RKO (cell line): ENCODE measurements at places on chromosomes 1 and 21.
A peak's percentile ranks its signal among the peaks of the same experiment; 100 is the strongest.

- no peak for DNase-seq
These were observed 76.1 kb upstream of the GADD45A start for GRCh38 chr1:67608661-67609576.

GRCh38 chr1:226672339-226672762 lies 66.7 kb downstream of the ITPKB start:
- no peak for DNase-seq

- no peak for DNase-seq
These were observed 199.2 kb upstream of the NEGR1 start for GRCh38 chr1:72481420-72481970.

DNA sequence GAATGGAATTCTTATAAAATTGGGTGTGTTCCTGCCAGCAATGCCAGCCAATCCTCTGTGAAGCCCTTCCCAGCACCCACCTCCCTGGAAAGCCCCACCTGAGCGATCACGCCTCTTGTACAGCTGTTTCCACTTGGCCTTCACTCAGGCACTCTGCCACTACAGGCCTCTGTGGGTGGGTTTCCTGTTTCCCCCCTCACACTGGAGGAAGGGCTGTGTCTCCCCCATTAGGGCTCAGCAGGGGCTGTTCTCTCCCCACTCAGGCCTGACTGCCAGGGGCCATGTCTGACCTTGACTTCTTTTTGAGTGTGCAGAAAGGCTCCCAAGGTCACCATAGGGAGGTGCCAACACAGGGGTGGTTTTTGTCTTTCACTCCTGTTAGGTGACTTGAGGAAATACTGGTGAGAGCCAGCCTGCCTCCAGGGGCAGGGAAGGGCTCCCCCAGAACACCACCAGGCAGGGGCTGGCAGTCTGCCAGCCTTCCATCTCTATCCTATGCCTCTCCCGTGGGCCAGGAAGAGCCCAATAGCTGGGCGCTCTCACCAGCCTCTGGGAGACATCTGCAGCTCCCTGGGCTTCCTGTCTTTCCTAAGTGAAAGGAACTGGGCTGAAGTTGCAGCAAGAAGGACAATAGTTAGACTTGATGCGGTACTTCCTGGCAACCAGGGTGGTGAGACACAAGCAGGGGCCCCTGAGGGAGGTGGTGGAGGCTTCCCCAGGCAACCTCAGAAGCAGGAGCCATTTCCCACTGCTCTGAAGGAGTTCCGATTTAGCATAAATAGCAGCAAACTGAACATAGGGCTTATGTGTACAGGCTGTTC lies 49.1 kb downstream of the ELK4 start:
- no peak for DNase-seq

GRCh38 chr1:204115116-204115515 lies 36.7 kb downstream of the ETNK2 start:
- no peak for DNase-seq

DNA sequence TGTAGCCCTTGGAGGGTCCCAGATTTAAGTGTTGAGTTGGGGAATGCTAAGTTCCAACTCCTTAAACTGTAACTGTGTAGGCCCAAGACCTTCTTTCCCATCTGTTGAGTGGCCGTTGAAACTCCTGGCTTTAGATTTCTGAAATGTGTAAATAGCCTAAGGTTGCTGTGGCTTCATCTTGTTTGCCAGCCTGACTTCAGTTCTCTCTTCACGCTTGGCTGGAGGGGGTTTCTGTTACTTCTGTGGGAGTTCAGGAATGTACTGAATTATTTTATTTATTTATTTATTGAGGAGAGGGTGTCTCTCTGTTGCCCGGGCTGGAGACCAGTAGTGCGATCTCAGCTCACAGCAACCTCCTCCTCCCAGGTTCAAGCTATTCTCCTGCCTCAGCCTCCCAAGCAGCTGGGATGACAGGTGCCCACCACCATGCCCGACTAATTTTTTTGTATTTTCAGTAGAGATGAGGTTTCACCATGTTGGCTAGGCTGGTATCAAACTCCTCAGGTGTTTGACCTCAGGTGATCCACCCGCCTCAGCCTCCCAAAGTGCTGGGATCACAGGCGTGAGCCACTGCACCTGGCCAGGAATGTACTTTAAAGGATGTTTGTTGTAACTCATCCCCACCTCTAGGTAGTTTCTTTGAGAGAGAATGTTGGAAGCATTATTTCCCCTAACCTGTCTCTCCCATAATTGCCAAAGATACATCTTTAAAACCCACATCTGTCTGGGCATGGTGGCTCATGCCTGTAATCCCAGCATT lies 5.9 kb downstream of the TTC39A start:
- DNase-seq = no peak

- DNase-seq = peak; percentile 20
These were observed 1.6 kb downstream of the KCNE1 start for GRCh38 chr21:34510148-34511142.

- DNase-seq = no peak
These were observed 11.0 kb downstream of the LMX1A start for GRCh38 chr1:165345502-165345901.

DNA sequence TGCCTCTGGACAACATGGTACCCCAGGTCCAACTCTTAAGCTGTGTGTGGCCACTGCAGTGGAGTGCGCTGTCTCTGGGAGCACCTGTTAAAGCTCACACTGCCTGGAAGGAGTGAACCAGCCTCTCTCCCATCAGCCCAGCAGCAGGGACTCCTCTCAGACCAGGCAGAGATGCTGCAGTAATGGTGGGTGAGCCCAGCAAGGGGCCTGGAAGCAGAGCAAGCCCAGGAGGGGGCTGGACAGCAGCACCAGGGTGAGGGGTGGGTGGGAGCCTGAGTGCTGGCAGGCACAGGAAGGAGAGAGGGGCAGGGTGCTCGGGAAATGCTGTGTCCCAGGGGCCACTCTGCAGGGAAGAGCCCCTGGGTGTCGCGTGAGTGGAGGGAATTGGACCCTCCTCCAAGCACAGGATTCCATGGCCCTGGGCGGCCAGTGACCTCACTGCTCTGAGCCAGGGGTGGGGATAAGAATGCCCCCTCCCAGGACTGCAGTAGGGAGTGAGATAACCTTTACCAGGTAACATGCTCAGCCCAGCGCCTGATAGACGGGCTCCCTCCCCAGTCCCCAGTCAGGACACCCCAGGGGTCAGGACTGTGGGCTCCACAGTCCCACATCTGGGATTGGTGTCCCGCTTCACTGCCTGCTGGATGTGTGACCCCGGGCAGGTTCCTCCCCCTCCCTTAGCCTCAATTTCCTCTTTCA lies 313.1 kb downstream of the MATN1 start:
- DNase-seq = no peak

DNA sequence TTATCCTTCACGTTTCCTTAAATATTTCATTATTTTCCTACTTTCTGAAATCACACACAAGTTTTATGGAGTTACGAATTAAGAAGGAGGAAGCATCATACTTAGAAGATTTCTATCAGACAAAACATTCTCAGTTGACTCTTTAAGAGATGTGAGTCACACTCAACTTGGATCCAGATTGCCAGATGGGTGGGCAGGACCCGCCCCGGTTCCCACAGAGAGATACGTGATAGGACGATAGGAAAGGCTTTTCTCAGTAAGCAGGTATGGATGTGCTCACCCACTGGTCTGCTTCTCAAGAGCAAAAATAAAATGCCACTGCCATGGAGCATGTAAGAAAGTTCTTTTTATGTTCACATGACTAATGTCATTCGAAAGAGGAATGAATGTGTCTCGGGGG lies 392.6 kb downstream of the MRPL39 start:
- DNase-seq = no peak

- no peak for DNase-seq
These were observed 57.2 kb downstream of the CACHD1 start for GRCh38 chr1:64527165-64527564.

GRCh38 chr1:223129229-223129901 lies 13.7 kb downstream of the TLR5 start:
- DNase-seq = no peak

DNA sequence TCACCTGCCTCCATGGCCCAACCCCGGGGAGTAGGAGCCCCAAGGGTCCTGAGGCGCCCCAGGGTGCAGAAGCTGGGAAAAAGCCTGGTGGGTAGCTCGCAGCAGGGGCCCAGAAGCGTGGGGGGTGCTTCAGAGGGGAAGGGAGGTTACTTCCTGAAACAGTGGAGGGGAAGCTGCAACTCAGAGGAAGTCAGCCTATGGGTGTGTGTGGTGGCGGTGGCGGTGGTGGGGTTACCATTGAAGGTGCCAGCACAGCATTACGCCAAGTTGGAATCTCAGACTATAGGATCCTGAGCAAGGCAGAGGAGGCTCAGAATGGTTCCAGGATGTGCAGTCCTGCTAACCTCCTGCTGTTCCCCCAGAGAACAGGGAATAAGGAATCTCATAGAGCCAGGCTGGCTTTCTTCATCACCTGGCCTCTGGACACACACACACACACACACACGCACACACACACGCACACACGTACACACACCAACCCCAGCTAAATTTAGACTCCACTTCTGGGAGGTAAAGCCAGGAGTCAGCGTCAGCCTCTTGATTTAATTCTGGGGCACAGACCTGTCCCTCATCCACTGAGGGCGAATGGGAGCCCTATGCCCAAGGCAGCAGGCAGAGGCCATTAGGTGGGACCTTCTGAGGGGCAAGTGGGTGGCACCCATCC lies 1.3 kb downstream of the DENND4B start:
- no peak for DNase-seq

DNA sequence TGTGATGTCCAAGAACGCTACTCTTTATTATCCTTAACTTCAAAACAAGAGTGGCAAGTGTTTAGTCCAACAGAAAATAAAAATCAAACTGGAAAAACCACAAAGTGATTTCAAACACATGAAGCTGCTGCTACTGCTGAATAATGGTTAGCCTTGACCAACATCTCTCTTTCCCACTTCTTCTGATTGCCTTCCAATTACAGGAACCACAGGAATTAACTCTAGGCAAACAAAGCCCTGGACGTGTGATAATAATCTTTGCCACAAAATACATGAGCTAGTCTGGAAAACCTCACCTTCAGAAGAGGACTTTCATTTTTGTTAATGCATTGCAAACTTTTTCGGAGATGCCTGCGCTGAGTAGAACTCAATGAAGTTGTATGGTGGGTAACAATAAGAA lies 48.6 kb upstream of the COL11A1 start:
- DNase-seq = no peak

- no peak for DNase-seq
These were observed 218.1 kb downstream of the ST6GALNAC3 start for GRCh38 chr1:76292418-76293184.

DNA sequence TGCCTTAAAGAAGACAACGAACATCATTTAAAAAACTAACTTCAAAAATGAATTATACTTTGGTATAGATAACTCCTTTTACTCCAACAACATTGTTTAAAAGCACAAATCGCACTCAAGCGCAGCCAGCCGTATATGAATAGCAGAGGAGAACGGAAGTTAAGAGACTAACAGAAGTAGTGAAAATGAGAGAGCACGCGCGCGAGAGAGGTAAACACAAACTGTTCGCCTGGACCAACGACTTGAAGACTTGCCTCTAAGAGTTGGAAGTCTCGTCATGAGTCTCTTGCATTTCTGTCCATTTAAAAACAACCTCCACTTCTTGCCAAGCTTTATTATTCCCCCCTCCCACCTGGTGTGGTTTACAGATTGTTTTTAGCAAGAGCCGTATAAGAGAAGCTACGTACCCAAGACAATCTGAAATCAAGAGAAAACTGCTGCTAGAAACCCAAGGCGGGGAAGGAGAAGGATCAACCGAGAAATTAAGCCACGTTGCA lies 479 bp downstream of the SELENOF start:
- peak; percentile 77 for DNase-seq

GRCh38 chr21:45048026-45048698 lies 26.2 kb upstream of the ADARB1 start:
- no peak for DNase-seq

GRCh38 chr1:159938211-159938852 lies 7.1 kb downstream of the IGSF9 start:
- no peak for DNase-seq

DNA sequence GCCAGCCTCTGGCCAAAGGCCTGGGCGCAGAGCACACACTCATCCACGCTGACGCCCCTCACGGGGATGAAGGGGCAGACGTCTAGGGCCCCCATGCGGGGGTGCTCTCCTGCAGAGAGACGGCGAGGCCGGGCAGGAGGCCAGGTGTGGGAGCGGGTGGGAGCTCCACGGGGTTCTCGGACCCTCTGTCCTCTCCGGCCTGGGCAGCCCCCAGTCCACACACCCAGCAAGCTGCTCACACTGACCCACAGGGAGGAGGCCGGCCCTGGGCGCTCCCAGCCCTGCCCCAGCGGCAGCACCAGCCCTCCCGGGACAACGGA lies 2.5 kb downstream of the FTCD start:
- DNase-seq = no peak

DNA sequence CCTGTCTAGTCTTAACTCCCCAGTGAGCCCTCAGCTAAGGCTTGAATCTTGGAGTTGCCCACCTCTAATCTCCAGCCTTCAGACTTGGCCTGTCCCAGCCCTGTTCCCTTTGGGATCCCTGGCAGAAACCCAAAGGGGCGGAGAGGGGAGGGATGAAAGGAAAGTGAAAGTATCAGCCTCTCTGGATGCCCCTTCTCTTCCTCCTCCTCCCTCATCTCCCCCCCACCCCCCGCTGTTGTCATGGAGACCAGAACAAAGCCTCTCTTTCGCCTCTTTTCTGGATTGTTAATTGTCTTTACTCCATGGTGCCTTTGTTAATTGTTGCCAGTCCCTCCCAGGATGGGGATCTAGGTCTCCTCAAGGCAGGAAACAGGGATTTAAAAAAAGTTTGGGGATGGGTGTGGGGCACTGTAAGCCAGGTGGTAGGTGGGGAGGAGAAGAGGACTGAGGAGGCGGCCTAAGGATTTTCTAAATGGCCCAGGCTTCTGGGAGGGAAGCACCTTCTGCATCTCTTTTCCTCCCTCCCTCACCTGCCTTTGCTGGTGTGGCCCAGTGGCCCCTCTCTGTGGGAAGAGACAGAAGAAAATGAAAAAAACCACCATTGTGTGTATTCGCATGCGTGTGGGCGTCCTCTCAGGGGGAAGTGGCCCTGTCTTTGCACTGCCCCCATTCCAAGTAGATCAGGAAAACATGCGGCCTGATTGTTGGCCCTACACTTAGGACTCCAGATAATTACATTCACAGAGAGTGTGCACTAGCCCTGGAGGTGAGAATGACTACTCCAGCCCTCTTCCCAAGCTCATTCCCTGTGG lies 7.5 kb upstream of the SOX13 start:
- DNase-seq = no peak

GRCh38 chr1:65527707-65528503 lies 107.4 kb downstream of the LEPR start:
- no peak for DNase-seq

- DNase-seq = no peak
These were observed 314.9 kb downstream of the KIF26B start for GRCh38 chr1:245469734-245470133.

DNA sequence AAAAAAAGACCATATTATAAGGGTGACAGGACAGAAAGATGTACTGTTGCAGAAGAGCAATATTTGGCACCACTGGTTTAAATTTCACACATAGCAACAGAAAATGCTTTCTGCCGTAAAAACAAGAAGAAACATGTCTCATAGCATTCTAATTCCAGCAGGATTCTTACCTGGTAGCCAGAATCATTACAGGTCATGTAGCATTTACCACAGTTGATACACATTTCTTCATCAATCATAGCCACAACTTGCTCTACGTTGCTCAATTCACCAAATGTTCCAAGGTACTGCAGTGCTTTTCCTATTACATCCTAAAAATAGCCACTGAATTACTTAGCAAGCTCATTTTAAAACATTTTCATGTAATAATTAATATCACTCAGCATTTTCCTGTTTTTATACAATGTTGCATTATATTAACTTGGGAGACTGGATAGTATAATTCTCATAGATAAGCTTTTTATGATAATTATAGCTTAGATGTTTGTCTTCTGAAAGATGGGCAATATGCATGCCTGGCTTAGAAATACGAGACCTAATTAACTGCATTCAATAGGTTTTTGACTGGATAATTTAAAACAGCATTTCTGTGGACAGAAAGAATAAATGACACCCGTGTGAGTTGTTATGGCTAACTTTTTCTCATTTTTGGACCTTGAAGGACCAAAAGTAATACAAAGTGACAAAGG lies 360.7 kb downstream of the PTBP2 start:
- no peak for DNase-seq
